ENCODE measurements at places on chromosomes 11 and 22.

- no peak for DNase-seq
Measured at GRCh38 chr11:67371189-67371910, 2.0 kb downstream of the CLCF1 start.

GRCh38 chr11:17073370-17074027, 4.0 kb downstream of the RPS13 start:
- no peak for DNase-seq

DNA sequence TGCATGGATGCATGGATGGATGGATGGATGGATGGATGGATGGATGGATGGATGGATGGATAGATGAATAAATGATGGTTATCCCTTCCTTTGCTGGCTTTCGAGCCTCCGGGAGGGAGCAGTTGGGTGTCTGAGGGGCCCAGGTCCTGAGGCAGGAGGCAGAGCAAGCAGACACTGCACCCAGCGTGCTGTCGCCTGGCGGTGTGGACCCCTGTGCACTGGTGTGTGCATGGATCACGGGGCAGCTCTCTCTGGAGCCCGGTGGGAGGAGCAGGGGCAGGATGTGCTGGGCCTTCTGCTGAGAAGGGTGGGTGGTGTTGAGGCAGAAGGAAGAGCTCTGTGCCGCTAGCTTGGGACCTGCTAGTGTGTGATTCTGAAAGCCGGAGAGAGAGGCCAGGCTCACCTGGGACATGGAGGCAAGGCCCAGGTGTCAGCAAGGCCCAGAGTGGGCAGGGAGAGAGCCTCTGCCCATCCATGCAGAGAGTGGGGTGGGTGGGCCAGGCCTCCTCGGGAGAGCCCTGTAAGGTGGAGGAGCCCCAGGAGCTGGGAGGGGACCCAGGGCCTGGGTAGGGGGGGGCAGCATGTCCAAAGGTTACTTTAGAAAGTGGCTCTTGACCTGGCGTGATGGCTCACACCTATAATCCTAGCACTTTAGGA, 254.4 kb downstream of the BRD1 start:
- DNase-seq, result no peak

GRCh38 chr11:104704888-104705287, 193.4 kb downstream of the CASP12 start:
- no peak for DNase-seq

DNA sequence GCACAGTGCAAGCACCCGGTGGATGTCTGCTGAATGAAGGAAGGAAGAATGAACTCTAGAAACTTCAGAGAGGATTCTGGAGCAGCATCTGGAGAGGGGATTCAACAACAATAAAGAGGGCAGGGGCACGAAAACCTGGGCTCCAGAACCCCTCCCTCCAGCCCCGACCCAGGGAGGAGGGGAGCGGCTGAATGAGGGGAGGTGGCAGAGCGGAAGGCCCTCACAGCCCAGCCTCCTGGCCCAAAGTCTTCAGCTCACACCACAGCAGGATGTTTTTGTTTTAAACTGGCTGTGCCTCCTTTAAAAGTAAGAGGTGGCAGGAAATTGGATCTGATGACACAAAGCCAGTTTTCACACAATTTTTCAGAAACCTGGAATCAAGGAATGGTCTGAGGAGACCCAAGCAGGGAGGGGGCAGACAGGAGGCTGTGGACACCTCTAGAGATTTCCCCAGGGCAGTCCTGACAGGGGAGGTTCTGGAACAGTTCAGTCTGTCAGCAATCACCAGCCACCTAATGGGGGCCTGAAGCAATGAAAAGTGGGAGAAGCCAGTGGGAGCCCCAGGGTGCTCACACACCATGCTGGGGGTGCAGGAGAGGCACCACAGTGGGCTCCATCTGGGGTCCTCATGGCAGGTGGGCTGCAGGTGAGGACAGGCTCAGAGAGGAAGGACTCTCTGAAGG, 44.4 kb upstream of the TCF20 start:
- DNase-seq, result no peak

DNA sequence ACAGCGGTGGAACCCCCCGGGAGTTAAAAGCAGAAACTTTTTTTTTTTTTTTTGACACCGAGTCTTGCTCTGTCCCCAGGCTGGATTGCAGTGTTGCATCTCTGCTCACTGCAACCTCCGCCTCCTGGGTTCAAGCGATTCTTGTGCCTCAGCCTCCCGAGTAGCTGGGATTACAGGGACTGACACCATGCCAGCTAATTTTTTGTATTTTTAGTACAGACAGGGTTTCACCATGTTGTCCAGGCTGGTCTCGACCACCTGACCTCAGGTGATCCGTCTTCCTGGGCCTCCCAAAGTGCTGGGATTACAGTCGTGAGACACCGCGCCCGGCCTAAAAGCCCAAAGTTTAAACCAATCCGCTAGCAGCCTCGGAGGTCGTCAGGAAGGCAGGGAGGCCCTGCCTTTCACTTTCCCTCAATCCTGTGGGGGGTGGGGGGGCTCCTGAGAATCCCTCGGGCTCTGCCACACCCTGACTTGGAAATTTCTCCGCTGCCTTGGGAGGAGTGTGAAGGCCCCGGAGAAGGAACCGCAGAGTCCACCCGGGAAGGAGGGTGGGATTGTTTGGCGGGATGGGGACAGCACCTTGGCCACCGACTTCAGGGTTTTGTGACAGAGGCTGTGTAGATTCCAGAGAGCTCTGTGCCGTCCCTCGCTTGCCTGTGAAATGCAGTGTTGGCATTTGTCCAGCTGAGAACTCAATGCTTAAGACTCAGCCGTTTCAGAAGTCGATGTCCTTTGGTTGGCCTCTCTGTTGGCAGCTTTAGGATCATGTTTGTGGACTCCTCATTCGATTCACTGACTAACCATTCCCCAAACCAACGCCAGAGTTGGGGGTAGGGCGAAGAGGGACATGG, 1.0 kb downstream of the ARHGAP8 start:
- DNase-seq, result no peak

DNA sequence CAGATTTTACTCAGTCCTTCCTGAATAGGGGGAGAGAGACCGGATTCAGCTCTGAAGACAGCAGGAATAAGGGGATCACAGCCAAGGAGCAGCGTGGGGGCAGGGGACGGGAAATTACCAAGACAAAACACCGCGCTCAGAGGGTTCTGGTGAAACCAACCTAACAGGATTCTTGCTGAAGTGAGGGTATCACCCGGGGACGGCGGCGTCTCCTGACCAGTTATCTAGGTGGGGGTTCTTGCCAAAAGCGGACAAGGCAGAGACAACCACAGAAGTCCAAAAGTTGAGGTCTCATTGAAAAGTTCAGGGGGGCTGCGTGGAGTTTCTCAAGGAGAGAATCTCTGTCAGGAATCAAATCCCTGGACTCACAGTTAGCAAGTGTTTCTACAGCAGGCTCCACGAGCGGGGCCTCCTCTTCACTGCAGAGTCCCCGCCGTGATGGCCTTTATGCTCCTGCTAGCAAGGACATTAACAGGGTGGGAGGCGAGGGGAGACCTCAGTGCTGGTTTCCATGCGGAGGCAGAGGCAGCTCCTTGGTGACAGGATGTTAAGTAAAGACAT, 291.0 kb downstream of the BRD1 start:
- no peak for DNase-seq

DNA sequence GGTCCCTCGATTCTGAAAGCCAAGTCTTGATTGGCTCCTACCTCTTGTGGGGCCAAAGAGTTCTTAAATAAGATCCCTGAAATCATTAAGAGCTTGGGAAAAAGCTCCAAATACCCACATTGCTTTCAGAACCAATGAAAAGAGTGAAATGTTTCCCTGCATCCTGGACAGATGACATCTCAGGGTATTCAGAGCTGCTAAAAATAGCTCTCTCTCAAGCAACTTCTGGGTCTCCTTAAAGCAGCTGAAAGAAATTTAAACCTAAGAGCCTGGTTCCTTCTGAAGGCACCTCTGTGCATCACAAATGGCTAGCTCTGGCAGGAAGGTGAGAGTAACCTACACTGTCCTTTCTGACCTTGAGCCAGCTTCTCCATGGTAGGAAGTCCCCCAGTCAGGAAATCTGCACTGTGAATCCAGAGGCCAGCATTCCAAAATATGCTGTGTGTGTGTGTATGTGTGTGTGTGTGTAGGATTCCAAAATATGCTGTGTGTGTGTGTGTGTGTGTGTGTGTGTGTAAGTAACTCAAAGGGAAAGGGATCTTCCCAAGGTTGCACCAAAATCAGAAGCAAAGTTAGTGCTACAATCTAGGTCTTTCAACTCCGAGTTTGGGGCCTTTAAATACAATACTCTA, 50.1 kb downstream of the RELT start:
- no peak for DNase-seq

DNA sequence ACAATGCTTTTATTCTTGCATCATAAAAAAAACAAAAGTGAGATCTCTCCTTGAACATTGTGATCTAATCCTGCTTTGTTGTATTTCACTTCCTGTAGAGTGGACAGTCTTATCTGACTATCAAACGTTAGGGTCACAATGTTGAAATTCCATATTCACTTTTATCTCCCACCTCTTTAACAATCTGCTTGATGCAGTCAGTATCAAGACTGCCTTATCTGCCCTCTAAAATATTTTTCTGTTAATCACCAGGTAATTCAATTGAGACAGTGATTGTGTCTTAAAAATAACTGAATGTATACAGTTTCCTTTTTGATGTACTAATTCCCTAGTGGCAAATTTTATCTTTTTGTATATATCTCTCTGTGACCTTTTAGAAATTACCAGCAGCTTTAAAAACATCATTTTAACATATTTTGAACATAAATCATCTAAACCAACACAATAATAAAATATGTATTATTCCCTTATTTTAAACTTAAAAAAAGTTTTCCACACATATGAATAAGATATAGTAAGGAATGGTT, 143.1 kb upstream of the MPPED2 start:
- DNase-seq, result no peak

DNA sequence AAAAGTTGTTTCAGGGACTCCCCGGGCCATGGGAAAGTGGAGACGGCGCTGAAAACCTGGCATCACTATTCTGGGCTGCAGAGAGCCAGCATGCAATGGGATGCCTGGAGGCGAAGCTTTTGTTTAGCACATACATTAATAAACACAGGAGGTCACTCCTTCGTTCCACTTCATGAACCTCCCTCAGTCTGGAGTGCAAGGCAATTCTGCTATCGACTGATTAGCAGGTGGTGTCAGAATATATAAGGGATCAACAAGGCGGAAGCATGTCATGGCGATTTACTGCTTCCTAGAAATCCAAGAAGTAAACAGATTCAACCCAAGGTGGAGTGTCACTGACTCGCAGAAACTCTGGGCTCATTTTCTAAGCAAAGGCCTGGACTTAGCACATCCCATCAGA, 45.4 kb upstream of the MN1 start:
- no peak for DNase-seq

DNA sequence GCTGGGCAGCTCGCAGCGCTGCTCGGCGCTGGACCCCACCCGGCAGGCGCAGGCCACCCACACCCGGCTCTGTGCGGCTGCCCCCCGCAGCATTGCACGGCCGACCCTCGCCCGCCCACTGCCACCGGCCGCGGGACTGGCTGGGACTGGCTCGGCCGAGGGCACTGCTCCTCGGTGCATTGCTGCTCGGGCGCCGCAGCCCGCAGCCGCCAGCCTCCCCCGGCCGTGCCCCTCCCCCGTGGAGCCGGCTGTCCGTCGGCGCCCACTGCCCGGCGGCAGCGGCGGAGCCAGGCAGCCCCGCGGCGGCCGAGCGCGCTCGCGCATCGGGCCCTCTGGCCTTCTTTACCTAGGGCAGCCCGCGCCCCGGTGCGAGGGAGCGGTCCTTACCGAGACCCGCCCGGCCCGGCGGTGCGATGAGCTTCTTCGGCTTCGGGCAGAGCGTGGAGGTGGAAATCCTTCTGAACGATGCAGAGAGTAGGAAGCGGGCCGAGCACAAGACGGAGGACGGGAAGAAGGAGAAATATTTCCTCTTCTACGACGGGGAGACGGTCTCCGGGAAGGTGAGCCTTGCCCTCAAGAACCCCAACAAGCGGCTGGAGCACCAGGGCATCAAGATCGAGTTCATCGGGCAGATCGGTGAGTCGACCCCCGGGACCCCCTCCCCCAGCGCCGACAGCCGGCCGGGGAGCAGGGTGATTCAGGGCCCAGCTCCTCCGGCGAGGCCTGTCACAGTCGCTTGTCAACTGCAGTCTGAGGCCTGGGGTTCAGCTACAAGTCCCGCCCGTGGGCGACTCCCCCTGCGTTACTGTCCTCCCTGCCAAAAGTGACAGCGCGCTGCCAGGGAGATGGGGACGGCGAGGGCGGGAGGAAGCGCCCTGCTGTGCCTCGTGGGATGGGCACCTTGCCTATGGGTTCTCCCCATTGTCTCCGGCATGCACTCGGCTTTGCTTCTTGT, 516 bp downstream of the VPS26B start:
- DNase-seq, result peak; percentile 86

DNA sequence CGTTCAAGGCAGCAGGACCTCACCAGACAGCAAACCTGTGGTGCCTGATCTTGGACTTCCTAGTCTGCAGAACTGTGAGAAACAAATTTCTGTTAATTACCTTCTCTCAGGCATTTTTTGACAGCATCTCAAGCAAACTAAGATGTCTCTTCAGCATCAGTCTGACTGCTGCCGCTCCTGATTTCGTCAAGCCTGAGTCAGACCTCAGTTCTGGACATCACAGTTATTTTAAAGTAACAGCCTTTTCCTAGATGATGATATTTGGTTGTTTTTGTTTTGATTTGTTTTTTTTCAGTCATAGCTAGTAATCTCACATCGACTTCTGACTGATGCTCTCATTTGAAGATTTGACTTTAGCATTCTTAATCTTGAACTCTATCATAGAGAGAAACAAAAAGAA, 71.9 kb downstream of the BLID start:
- DNase-seq, result no peak

GRCh38 chr11:11984563-11984962, 23.9 kb downstream of the DKK3 start:
- DNase-seq, result no peak

GRCh38 chr11:96049426-96049825, 125.5 kb upstream of the MTMR2 start:
- DNase-seq, result no peak

GRCh38 chr11:28849053-28849452, 740.9 kb downstream of the METTL15 start:
- DNase-seq, result no peak

GRCh38 chr11:65219930-65220213, 38.1 kb downstream of the CAPN1 start:
- no peak for DNase-seq

DNA sequence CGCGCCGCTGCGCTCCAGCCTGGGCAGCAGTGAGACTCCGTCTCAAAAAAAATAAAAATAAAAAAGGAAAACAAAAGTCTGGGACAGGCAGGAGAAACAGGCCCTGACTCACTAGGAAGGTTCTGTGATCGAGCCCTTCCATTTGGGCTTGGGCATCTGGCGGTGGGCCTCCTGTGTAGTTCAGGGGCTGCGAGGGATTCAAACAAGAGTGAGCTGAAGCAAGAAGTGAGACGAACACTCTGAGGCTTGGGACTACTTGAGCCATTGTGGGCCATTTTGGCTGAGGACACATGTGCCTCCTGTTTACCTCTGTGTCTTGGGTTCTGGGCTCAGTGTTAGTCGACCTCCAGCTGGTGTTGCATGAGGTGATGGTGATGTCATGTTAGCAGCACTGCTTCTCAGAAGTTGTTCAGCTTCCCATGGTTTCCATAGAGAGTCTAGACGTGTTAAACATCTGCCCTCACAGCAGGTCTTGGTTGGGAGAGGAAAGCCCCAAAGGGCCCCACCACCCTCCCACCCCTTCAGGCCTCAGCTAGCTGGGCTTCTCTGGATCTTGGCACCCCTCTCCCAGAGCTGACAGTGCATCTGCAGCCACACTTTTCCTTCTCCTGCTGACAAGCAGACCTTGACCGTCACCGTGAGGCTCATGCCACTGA, 57.8 kb downstream of the MED15 start:
- peak; percentile 54 for DNase-seq
